ENCODE measurements at places on chromosomes 16 and 17.
A peak's percentile ranks its signal among the peaks of the same experiment; 100 is the strongest.

- no peak for DNase-seq
These were observed 24.2 kb downstream of the CYB5B start for GRCh38 chr16:69448470-69449193.

GRCh38 chr17:76385892-76386786, 1.7 kb downstream of the SPHK1 start:
- peak; percentile 70 for DNase-seq

GRCh38 chr16:56910654-56911539, 21.0 kb upstream of the HERPUD1 start:
- DNase-seq = no peak

DNA sequence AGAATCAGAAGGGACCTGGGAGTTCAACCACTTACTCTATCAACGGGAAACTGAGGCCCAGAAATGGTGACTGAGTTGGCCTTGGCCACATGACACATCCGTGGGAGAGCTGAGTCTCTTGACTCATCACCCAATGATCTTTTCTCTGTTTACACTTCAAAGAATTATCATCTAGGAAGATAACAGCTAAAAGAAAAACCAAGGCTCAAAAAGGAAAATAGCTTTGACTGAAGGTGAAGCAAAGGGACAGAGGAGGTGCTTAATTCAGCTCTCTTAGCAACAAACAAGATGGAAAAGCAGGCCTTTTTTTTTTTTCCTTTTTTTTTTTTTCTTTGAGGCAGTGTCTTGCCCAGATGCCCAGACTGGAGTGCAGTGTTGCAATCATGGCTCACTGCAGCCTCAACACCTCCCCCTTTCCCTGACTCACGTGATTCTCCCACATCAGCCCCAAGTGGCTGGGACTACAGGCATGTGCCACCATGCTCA, 16.7 kb downstream of the ERCC4 start:
- DNase-seq = no peak

GRCh38 chr16:55010492-55011160, 80.0 kb downstream of the IRX5 start:
- DNase-seq = no peak

- no peak for DNase-seq
These were observed 21.3 kb downstream of the SRCIN1 start for GRCh38 chr17:38584350-38584925.

GRCh38 chr17:38453951-38454421, 25.7 kb downstream of the ARHGAP23 start:
- DNase-seq = no peak

DNA sequence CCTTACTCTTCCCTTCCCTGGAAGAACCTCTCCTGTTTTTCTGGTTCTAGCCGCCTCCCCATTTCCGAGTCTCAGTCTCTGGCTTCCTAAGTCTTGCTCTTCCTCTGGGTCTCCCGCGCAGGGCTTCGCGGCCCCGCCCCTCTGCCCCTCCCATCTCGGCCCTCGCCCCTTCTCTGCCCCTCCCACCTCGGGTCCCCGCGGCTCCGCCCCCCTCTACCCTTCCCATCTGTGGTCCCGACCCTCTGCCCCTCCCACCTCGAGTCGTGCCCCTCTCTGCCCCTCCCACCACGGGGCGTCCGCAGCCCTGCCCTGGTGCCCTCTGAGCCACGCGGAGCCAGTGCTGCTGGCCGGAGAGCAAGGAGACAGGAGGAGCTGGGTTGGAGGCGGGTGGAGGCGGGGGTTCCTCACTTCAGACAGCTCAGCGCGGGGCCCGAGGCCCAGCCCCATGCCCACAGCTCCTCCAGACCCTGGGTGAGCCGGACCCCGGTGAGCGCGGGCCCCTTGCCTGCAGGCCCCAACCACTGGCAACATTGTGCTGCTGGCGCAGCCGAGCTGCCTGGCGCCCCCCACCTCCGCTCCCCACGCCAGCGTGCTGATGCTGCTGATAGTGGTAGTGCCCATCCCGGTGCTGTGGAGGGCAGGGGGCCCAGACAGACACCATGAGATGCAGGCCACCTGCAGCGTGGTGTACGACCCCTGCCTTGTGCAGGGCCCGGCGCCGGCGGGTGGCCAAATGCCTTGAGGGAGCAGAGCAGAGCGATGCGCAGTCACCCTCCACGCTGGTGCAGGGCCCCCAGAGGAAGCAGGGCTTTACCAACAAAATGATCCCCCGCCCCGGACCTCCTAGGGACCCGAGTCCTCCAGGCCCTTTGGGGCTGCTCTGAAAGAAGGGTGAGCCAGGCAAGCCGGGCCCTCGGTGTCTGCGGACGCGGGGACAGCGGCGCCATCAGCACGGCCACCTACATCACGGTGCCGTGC, 2115.3 kb downstream of the TP53TG3F start:
- DNase-seq = no peak

- no peak for DNase-seq
These were observed 22.3 kb downstream of the MAP3K14 start for GRCh38 chr17:45294506-45294905.

DNA sequence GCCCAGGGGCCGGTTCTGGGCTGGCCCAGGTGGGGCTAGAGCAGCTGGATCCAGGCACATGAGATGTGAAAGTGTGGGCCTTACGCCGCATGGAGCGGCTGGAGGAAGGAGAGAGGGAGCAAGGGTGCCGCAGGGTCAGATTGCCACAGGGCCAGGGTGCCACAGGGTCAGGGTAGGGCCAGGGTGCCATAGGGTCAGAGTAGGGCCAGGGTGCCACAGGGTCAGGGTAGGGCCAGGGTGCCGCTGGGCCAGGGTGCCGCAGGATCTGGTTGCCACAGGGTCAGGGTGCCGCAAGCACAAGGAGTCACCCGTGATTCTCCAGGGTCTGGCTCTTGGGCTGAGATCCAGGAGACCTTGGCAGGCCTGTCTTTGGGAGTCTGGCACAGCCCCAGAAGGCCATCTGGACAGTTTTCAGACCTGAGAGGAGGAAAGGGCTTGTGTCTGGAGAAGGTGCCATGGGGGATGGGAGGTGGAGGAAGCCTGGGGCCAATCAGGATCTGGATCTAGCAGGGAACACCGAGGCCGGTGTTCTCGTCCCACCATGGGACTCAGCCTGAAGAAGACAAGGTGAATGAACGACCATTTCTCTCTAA, 13.1 kb upstream of the LASP1NB start:
- no peak for DNase-seq

All from KG1 (cell line).